ENCODE measurements at places on chromosomes 3 and 15.

DNA sequence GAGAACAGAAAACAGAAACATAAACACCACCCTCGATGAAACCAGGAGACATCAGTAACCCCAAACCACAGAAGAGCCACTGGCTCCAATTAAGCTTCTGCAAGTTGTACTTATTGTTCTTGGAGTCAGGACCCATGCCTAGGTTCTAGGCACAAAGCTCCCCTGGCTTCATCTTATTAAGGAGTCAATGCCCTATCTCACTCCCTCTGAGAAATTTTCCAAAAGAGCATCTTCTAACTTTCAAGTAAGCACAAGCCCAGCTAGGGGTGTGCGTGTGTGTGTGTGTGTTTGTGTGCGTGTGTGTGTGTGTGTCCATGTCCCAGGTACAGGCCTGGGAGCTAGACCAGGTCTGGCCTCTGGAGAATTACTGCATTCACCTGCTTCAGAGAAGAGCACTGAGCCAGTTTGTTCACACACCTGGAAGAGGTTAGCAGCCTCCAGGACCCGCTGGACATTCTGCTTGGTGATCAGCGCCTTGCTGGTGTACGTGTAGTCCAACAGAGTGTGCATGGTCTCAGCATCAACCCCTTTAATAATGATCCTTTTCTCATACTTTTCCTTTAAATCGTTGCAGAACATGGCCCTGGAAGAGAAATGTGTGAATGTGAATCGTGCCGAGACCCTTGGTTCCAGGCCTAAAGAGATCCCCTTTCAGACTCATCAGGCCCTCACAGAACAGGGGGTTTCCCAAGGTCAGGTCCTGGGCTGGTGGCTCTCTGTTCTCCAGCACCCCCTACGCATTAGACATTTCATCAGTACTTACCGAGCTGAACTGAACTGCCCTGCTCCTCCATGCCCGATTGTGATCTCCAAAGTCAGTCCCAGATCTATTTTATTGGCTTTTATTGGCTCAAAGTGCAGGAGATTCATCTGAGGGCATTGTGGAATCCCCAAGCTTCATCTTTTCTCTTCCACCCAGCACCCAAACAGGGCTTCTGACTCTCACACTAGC lies 27.8 kb downstream of the KLHL6 start:
- no peak for DNase-seq

- DNase-seq, result no peak
Measured at GRCh38 chr3:47504113-47504512, 9.4 kb downstream of the ELP6 start.

GRCh38 chr15:73965094-73965757 lies 26.9 kb downstream of the STOML1 start:
- DNase-seq, result no peak

DNA sequence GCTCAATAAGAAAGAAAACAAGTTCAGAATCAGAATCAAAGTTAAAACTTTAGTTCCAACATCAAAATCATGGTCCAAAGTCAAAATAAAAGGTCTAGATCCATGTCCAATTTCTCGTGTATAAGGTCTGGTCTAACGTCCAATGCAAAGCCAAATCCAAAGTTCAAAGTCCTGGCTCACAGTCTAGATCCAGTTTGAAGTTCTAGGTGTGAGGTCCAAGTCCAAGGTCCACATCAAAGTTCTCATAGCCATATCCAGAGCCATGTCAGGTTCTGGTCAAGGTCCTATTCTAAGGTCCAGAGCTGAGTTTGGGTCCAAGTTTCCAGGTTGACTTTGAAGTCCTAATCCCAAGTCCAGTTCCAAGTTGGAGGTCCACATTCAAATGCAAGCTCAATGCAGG lies 40.7 kb upstream of the VIPR1 start:
- no peak for DNase-seq

DNA sequence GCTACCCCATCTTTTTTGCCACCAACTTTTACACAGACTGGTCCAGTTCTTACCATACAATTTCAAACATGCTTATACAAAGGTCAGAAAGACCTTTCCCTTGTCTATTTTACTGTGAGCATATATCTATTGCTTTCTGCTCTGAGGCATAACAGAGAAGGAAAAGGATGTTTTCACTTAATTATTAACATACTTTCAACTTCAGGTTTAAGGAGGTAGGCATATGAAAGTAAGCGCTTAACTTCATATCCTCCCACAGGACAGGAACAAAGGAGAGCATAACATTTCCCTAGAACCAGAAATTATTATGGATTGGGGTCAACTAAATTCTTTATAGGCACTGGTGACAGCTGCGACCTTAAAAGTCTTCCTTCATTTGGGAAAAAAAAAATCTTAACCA lies 1.1 kb downstream of the MYEF2 start:
- DNase-seq, result no peak

DNA sequence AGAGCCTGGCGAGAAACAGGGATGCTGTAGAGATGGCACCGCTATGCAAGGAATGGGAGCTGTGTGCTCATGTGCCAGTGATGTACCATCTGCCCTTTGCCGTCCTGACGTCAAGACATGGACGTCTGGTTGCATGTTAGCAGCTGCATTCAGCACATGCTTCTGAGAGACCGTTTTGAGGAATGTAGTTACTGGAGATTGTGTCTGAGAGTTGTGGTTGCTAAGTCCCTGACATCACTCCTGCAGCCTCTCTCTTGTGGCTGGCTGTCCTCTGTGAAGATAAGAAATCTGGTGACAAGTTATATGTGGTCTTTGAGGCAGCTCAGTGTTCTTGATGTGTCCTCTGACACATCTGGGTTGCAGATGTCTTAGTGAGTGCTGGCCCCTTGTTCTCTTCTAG lies 165.1 kb downstream of the APBA2 start:
- no peak for DNase-seq

DNA sequence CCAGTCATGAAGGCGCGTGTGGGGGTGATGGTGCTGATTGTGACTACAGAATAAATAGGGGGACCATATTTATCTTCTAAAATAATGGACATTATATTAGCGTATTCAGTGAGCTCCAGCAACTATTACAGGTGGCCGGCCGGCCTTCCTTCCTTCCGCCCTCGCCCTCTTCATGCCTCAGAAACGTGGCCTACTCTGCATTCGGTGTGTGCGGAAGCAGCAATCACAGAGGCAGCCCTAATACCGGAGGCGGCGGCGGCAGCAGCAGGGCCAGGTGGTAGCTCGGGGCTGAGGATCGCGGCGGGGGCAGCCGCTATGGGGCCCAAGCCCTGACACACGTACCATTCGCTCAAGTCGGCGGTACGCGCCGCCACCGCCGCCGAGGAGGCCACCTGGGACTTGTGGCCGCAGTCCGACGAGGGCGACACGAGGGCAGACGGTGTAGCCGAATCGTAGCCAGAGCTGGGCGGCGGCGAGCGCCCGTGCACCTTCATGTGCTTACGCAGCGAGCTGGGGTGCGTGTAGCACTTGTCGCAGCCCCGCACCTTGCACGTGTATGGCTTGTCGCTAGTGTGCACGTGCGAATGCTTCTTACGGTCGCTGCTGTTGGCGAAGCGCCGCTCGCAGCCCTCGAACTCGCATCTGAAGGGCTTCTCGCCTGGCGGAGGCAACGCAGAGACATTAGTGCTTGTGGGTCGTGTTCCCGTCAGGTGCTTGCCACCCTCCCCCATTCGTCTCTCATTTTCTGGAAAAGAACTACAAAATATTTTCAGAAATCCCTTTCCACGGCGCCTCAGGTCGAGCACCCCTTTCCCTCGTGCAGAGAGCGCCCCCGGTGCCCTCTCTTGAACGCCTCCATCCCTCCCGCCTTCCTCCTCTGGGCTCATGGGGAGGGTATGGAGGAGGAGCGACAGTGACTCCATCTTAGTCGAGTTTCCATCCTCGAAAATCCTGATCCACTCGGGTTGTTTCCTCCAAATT lies 15.5 kb downstream of the ZIC4 start:
- no peak for DNase-seq

DNA sequence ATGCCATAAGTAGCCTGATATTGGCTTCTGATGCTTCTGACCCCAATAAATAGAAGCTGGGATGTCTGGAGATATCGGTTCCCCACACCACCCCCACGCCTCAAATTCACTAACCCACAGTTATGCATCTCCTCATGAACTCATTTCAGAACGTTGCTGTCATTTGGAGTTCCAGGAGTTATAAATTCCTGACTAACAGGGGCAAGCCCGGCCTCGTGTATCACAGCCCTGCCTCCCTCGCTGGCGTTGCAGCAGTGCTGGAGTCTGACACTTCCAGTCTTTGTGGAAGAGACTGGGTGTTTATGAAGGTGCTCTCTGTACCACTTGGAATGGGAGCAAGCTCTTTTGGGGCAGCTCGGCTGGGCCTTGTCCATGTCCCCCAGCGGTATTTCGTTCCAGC lies 101.0 kb downstream of the ANP32A start:
- DNase-seq, result no peak
